ENCODE measurements at places on chromosomes 4 and X.

DNA sequence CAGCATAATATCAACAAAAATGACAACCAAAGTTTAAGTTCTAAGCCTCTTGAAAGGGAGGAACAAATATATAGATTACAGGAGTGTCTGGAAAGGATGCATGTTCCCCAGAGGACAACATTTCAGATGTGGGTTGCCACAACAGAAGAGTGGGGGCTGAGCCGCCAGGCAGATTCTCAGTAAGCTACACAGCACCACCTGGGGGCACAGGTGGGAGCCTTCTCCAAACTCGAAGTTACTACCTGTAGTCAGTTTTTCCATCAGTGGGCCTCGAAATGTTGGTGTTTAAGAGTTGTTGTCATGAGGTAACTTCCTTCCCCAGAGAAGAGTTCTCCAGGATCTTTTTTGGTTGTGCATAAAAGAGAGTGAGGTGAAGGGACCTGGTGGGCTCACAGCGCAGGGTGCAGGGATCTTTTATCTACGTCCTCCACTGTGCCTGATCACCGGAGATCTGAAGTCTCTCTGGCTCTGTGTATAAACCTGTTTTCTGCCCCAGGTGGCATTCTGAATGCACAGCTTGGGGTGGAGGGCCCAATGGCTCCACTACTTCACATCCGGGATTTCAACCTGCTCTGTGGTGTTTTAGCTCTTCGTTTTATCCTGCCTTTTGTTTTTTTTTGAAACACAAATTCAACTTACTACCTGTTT lies 58.4 kb upstream of the STS start:
- no peak for DNase-seq

- peak; percentile 48 for DNase-seq
These were observed 45.5 kb downstream of the SRPX start for GRCh38 chrX:38175139-38175538.

- DNase-seq, result no peak
These were observed 15.5 kb upstream of the RBBP7 start for GRCh38 chrX:16885628-16886027.

GRCh38 chr4:142440093-142440492 lies 406.0 kb downstream of the INPP4B start:
- no peak for DNase-seq

DNA sequence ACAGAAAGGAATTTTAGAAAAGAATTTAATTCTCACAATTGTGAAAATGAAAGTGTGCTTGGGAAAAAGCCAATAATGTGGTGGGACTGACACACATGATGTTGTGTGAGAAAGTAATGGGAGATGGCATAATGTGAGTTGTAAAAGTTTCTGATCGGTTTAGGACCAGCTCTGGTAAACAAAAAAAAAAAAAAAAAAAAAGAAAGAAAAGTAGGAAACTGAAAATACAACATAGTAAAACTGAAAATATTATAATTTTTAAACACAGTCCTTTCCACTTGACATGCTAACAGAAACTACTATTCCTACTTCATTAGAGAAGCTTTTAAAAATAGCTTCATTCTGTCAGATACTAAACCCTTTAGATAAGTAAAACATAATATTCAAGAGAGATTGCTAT lies 28.2 kb downstream of the RAP1GDS1 start:
- DNase-seq, result no peak

DNA sequence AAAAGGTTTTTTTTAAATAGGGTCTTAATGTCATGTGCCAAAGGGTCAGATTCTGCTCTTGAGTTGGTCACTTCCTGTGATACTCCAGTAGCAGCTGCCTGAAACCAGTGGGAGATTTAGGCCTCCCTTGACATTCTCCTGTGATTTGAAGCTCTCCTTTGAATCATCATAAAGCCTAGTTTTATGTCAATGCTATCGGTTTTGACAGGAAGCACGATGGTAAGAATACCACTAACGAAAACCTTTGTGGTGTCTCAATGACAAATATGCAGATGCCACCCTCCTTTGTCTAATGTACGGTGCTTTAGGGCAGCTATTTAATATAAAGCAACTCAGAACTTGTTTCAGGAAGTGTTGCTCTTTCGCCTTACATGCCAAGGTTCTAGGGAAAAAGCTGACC lies 44.2 kb downstream of the CCNI start:
- no peak for DNase-seq

GRCh38 chr4:184281231-184282139 lies 63.8 kb upstream of the ENPP6 start:
- DNase-seq, result no peak

DNA sequence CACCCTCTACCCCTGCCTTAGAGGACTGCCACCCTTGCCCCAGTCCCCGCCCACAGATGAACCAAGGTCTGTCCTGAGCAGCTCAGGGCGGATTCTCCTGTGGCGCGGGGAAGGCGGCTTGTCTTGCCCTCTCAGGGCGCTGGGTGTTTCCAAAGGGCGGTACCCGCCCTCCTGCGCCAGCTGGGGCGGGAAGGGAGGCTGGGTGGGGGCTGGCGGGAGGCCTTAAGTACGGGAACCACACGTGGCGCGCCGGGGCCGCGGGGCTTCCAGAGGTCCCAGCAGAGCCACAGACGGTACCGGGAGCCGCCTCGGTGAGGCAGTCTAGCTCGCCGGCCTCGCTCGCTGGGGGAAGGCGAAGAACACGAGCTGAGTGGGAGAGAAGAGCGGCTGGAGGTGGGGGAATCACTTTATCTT lies 361.1 kb downstream of the MID1IP1 start:
- no peak for DNase-seq

DNA sequence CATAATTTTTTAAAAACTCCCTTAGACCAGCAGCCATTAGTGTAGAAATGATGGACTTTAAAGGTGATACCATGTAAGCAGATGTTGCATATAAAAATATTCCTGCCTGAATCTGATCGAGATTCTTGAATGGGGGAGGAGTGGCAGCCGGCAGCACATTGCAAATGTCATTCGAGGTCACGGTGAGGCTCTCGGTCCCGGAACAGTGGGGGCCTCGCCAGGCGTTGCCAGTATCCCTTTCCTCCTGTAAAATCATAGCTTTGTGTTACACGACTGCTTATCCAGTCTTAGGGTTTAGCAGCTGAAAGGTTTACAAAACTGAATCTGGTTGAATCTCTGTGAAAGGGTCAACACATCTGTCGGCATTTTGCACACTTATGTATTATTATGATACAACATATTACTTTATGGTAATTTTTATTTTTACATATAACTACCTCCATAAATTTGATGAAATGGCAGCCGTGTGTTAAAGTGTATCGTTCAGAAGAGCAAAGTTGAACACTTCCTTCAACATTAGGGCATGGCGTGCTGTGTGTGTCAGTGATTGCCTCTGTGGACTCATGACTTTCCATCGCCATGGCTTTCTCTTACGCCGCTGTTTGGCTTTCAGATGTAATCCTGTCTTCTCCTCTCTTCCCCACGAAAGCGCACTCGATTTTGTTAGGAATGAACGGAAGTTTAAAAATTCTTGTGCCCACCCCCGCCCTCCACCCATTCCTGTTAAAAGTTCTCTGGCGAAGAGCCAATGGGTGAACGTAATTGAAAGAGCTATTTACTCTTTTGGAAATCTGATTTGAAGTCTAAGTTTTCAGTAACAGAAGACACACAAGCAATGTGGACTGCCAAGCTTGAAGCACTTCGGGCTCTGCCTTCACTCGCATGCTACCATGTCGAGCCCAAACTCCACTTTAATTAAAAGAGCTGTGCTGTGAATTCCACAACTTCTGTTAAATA lies 114.8 kb downstream of the STOX2 start:
- DNase-seq, result no peak

DNA sequence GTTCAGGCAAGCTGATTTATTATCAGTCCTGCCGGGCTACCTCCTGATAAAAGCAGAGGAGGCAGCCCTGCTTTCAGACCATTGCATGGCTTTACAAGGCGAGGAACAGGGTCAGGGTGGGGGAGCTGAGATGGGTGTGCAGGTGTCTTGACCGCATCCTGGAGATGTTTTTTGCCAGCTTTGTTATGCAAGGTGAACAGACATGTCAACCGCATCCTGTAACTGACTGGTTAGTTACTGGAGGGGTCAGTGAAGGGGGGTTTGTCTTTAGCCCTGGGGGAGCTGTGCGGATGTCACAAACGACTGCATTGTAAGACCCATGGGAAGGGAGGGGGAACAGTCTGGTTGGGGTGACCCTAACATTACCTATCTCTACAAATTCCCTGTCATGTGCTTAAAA lies 10.0 kb downstream of the ADAM29 start:
- no peak for DNase-seq

GRCh38 chrX:134746410-134746785 lies 88.1 kb upstream of the PLAC1 start:
- no peak for DNase-seq

DNA sequence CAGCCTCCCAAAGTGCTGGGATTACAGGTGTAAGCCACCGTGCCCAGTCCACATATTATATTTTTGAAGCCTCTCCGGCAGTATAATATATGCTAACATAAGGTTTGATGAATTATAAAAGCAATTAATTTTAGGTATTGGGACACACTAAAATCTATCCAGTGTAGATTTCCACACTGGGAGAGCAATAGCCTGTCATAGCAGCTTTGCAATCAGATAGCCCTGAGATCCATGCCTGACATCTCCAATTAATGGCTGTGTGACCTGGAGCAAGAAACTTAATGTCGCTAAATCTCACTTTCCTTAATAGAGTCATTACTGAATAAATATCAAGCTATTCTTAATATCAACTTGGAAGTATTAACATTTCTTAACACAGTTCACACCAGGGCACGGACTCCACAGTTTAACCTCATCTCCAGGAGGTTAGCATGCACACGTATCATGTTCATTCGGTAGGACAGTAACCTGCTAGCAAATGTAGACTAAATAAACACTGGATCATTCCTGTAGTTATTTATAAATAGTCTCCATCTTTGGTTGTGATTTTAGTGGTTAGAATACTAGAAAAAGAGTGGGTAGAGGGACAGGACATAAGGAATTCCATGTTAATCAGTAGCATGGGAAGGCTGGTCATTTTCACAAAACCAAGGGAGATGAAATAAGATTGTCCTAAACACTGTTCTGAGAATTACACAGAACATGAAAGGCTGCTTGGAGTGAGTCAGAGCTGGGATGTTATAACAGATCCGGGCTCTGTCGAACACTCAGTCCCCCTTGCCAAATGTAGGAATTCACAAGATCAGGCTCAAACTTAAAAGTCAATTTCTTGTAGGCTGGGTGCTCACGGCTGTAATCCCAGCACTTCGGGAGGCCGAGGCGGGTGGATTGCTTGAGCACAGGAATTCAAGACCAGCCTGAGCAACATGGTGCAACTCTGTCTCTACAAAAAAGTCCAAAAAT lies 254.7 kb downstream of the PALLD start:
- DNase-seq, result no peak

GRCh38 chr4:73698217-73698616 lies 42.2 kb upstream of the CXCL8 start:
- no peak for DNase-seq
